Activated CD8-positive, alpha-beta memory T cell treated with anti-CD3 and anti-CD28 coated beads for 4 hours (primary cell): ENCODE measurements at places on chromosomes 3 and 15.

DNA sequence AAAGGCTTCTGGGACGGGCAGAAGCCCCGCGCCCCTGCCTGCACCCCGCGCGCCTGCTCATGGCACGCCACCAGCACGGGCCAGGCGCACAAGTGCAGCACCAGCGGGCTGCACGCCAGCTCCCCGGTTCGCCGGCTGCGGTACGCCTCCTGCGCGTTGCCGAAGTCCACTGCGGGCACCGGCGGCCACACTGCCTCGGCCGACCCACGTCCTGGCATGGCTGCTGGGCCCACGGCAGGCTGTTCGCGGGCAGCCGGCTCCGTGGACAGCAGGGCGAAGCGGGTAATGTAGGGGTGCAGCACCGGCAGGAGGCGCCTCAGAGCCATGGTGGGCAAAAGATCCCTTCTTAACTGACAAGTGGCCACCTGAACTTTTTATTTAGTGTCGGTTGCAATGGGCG lies 34.8 kb downstream of the MCCC1 start:
- DNase-seq = no peak

DNA sequence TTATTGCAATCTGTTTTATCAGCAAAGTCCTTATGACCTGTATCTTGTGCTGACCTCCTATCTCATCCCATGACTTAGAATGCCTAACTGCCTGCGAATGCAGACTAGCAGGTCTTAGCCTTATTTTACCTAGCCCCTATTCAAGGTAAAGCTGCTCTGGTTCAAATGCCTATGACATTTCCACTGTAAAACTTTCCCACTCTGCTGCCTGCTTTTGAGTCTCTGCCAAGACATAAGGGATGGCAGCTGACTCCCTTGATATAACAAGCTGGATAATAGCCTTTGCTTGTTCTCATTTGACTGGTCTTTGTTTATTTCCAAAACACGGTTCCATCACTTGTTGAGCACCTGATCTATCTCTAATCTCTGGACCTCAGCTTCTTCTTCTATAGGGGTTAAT lies 131.9 kb upstream of the STRIT1 start:
- no peak for DNase-seq

GRCh38 chr3:27594096-27594690 lies 110.0 kb upstream of the SLC4A7 start:
- DNase-seq = no peak

DNA sequence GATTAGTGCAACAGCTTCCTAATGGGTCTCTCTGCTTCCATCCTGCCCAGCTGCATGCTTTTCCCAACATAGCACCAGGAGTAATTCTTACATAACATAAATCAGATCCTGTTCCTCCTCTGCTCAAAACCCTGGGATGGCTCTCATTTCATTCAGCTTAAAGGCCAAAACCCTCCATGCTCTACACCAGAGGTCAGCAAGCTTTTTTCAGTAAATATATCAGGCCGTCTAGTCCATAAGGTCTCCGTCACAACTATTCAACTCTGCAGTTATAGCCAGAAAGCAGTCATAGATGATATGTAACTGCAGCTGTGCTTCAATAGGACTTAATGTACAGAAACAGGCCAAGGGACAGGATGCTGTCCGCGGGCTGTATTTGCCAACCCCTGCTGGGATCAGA lies 202.8 kb upstream of the UBE2E2 start:
- DNase-seq = no peak

GRCh38 chr15:72923289-72923688 lies 129.0 kb upstream of the NEO1 start:
- DNase-seq = no peak
